Suppressor macrophage treated with lipopolysaccharide for 4 hours (primary cell): ENCODE measurements at places on chromosomes 1 and 21.

DNA sequence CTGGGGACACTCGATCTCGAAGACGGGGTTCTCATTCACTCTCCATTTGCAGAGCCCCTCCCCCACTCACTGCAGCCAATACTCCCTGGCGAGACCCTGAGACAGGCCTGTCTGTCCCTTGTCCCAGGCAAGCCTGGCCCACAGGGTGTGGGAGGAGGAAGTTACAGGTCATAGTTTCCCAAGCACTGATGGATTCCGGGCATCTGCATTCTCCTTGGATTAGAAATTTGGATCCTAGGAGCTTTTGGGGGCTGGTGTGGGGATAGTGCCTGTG lies 11.3 kb downstream of the WNT3A start:
- DNase-seq, result no peak

DNA sequence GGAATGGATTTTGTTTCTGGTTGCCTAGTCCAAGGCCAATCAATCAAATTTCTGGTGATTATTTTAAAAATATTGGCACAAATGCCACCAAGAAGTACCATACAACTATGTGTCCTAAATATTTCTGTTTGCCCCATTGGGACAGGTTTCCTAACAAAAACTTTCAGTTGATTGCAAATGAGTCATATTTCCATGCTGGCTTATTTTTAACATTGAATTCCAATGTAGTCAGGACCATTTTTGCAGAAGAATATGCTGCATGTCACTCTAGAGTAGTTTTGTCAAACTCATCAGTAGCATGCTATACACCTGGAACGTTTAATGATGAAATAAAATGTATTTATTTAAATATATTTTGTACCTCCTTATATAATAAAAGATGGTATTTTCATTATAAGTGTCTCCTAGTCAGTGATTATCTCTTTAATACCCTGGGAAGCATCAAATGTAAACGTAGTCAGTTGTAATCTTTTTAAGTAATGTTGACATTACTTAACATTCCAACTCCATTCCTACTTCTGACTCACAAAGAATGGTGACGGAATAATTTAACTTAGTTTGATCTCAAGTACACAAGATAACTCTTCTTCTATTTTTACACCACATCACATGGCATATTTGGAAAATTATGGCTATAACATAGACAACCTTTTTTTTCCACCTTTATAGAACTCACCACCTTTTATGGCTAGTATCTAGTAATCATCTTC lies 39.0 kb upstream of the USH2A start:
- DNase-seq, result no peak

DNA sequence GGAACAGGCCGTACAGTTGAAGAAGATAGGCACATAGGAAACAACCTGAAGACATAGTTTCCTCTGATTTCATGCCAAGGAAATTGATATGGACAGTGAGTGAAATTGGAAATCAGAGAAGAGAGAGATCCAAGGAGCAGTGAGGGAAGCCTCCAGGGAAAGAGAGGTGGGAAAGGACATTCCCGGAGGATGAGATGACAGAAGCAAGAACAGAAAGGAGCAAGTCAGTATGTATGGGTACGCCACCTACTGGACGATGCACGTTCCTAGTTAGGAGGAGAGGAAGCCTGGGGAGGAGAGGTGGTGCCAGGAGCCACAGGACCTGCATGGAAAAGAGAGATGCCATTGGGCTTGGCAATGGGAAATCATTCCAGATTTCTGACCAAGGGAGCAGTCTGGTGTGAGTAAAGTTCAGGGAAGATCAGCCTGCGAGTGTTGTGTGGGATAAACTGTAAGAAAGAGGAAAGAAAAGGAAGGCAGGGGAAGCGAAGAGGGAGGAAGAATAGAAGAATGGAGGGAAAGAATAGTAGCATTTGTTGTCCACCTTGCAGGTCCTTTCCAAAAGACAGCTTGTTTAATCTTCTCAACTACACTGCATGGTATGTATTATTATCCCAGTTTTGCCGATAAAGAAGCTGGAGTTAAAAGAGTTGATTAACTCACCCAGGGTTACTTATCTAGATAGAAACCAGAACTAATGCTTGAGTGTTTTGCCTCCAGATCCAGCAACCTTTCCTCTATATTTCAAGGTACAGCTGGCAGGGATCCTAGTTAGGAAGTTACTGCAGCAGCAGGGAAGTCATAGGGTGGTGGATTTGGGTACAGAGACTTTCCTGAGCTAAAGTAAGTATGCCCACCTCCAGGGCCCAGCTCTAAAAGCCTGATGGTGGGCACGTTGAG lies 27.4 kb downstream of the C1orf116 start:
- DNase-seq, result peak; percentile 58

- DNase-seq, result no peak
These were observed 22.9 kb downstream of the UMODL1 start for GRCh38 chr21:42093991-42094421.

DNA sequence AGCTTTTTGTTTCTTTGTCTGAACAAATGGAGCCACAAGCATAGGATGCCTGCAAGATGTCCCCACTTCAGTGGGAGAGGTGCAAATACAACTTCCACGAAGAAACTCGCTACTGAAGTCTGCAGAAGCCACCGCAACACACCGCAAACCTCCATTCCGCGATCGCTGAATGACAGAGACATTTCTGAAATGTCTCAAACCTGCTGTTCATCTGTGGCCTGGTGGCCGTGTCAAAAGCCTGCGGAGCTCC lies 1.0 kb downstream of the TP53BP2 start:
- DNase-seq, result no peak

DNA sequence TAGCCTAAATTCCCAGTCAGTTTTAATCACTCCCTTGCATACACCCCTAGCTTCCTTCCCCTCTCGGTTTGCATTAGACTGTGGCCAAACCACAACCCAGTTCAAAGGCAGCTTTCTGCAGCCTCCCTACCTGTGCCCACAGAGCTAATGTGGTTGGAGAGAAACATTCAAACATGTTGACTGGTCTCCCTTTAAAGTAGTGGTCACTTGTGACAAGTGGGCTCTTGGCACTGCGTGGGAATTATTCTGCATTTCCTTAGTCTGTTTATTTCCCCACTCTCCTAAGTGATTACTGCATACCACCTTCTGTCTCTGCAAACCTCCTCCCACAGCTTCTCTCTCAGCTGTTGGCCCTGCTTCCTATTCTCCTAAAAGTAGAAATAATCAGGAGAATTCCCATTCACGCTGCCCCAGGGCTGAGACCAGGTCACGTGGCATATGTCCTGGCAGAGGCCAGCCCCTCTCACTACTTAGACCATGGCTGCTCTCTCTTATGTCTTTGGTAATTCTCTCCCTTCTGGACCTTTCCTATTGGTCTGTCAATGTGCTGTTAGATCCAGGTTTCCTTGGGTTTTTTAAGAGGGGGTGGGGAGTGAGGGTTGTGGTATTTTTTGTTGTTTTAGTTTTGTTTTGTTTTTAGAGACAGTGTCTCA lies 38.4 kb upstream of the CD101 start:
- DNase-seq, result peak; percentile 53

DNA sequence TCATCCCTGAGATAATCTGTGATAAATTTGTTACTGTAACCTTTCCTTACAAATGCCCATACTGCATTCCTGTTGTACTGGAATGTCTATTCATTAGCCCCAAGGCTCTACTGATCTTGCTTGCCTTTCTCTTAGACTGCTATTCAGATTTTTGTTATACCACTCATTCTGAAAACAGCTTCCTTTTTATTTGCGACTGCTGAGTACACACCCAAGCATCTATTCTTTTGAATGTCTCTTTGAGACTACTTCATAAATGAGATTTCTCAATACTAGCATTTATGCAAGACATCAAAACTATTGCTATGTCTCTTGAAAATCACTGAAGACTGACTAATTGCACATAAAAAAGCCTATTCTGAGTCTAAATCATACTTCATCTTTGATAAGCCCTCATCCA lies 38.6 kb downstream of the DENND1B start:
- peak; percentile 55 for DNase-seq

- no peak for DNase-seq
These were observed 4.9 kb downstream of the GREM2 start for GRCh38 chr1:240607006-240607405.

DNA sequence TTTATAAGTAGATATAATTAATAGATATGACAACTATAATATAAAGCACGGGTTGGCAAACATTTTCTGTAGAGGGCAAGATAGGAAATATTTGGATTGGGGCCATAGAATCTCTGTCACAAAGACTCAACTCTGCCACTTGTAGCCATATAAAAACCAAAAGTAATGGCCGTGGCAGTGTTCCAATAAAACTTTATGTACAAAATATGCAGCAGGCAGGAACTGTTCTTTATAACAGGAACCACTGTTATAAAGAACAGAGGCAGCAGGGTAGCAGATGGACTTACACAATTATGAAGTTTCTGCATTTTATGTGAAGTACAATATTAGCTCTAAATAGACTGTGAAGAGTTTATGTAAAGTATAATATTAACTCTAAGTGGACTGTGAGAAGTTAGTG lies 16.9 kb upstream of the QSOX1 start:
- peak; percentile 39 for DNase-seq

- DNase-seq, result peak; percentile 71
These were observed at the start of gene KMO for GRCh38 chr1:241532162-241532531. KMO (plus strand) TSS chr1:241532378; CDS start chr1:241532445, 67 bp downstream.

DNA sequence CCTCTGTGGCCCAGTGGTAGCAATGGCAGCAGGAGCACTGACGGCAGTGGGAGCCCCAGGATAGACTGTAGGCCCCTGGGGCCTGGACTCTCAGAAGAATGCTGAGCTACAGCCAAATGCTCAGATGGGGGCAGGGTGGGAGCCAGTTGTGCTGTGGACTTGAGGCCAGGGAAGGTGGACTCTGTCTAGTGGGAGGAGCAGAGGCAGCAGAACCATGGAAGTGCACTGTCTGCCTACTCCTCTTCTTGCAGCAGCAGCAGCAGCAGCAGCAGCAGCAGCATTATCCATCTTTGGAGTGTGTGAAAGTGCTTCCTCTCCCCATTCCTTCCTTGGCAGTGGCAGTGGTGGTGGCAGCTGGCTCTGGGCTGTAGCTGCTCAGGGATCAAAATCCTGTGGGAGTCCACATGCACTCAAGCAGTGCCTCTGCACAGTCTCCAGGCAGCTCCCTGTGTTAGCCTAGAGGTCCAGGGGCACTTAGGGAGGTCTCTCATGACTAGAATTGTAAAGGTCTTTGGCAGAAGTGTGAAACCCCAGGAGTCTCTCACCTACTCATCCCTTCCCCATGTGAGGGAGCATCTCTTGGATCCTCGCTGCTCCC lies 917.9 kb upstream of the B3GALT2 start:
- DNase-seq, result no peak

DNA sequence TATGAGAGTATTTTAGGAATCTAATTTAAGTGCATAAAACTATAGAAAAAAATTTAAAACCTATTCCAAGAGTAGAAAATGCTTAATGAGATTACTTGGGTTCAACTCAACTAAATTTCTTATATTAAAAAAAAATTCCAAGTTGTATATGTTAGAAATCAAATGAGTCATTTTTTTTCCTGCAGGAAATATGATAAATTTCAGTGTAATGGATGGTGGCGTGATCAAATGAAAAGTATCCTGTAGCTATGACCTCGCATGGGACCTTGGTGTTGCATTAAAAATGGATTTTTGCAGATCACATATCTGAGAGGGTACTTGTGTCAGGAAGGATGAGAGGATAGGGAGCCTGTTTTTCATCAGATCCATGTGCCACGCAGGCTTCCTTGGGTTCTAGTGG lies 17.9 kb downstream of the ATP5PO start:
- DNase-seq, result no peak

DNA sequence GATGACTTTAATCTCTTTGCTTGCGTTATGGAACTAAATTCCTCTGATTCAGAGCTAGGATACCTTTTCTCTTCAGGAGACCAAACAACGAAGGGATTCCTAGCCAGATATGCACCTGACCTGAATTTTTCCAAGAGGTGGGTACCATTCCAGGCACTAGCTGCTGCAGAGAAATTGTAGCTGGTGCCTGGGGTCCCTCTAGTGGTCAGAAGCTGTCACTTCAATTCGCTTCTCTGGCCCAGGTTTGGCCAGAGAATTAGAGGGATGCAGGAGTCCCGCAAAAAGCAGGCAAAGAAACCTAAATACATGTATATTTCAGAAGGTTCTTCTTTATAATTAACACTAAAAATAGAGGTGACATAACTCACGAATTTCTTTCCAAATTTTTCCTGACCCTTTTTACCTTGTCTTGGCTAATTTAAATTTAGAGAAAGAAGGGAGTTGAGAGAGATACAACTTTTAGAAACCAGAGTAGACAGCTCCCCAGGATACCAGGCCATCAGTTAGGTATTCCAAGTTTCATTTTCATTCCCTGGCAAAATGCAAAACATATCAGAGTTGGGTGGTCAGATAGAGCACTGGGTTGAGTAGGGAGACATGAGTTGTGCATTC lies 9.6 kb downstream of the ACKR1 start:
- peak; percentile 60 for DNase-seq

- no peak for DNase-seq
These were observed 84.4 kb downstream of the MACF1 start for GRCh38 chr1:39288735-39289465.

GRCh38 chr1:23559985-23560741 lies 862 bp upstream of the ID3 start:
- peak; percentile 60 for DNase-seq

GRCh38 chr21:29359718-29360117 lies 61.0 kb downstream of the BACH1 start:
- no peak for DNase-seq

- no peak for DNase-seq
These were observed 6.8 kb downstream of the THBS3 start for GRCh38 chr1:155200920-155201319.

DNA sequence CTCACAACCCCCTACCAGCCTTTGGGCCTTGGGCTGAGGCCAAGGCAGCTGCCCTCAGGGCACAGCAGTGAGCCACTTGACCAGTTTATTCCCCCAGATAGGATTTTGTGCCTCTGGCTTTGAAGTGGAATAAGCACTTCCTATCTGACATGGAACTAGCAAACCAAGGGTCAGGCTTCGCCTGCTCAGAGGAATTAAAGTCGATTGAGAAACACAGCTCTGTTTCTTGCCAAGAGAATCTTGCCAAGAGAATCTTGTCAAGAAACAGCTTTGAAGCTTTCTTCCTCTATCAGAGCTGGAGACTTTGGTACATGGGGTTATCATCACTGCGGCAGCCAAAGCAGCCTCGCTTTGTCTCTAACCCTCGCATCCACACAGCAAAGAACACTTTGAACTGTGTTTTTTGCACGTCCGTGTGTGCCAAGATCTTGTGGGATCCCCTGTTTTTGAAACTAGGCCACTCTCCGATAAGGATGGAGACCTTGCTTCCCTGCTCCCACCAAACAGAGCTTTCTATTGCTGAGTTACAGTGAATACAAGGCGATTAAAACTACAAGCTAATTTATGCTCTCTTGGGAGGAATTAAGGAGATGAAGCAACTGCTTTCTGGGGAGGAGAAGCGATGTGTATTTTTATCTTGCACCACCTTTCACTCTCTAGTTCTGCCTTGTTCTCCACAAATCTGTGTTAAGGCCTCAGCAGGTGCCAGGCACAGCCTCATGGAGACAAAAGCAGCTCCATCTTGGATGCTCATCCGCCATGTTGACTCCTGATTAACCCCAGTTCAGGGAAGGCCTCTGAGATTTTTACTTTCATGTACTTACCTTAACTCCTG lies 67.3 kb downstream of the RHOU start:
- DNase-seq, result no peak

DNA sequence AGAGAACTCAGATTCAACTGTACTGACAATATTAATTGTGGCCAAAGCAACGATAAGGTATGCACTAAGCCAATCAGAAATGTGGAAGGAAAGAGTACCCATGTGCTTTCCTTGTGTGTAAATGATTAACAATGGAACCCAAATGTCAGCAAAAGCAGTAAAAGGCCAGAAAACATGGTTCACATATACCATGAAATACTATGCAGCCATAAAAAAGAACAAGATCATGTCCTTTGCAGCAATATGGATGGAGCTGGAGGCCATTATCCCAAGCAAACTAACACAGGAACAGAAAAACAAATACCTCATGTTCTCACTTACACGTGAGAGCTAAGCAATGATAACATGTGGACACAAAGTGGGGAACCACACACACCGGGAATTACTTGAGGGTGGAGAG lies 78.5 kb downstream of the SUSD4 start:
- DNase-seq, result no peak
